ENCODE measurements at places on chromosomes 6 and 20.
A peak's percentile ranks its signal among the peaks of the same experiment; 100 is the strongest.

DNA sequence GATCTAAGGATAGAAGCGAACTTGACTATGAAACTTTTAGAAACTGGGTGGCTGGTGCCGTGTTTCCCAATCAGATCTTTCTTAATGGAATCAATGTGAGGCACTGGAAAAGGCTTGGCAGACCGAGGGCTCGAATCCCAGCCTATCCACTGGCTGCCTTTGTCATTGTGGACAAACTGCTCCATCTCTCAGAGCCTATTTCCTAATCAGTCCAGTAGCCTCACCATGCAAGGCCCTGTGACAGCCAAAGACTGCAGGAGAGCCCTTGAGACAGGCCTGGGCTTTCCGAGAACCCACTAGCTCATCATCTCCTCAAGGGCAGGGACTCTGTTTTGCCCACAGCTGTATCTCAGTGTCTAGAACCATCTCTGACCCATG is 43.4 kb downstream of the SPDEF start:
- no peak for DNase-seq

DNA sequence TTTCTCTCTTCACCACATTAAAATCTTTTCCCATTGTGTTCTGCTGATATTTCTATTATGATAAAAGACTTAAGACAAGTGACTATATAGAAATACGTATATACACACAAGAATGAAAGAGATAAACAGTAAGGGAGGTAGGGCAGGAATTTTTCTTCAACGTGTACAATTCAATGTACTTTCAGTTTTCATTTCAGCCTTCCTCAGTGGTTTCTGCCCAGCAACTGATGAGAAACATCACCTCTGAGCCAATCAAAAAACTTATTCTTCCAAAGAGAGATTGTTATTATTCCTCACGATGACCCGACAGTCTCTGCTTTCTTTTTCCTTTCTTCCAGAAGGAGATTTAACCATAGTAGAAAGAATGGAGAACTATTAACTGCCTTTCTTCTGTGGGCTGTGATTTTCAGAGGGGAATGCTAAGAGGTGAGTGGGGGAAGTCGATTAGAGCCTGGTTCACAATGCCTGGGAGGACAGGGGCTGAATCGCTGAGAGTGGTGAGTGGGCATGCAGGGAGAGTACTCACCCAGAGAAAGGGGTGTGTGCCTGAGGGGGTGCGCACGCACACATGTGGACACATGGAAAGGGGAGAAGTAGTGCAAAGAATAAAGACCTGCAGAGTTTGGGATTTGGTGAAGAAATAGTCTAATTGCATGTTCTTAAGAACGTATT is at the start of gene BTN3A1:
Gene BTN3A1, plus strand, starts transcription at position 289 of the 672 bp plus-strand sequence. CDS start 3,289 bp downstream, outside the sequence.
- peak; percentile 40 for DNase-seq

DNA sequence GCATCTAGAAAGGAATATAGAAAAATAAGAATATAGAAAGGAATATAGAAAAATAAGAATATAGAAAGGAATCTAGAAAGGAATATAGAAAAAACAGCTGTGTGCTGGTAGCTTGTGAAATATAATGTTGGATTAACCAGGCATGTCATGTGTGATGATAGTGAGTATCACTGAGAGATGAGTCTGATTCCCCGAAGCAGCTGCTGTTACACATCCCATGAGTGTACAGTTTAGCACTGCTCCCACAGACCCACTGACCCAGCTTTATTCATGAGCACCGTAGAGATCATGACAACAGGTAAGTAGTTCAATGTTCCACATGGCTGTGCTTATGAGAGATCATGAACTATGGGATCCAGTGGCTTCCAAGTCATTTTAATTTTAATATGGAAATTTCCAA is 64.8 kb downstream of the SLC22A3 start:
- DNase-seq = no peak

DNA sequence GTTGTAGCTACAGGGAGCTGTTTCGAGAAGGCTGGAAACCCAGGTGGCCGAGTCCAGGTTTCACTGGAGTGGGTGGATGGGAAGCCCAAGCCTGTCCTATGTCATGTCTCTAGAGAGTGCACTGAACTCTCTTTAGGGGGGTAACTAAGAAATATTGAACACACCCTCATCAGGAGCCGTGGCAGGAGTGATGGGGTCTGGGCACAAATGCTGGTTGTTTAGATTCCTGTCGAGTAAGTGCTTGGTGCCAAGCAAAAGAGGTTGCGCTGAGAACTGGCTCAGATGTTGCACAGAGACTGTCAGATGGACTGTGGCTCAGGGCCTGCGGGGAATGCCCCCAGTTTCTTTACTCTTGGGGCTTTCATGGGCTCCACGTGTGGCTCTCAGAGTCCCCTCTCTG is 7.3 kb upstream of the FAM209A start:
- DNase-seq = no peak

- DNase-seq = no peak
Observed at GRCh38 chr20:57869951-57870315, 160.1 kb upstream of the PMEPA1 start.

DNA sequence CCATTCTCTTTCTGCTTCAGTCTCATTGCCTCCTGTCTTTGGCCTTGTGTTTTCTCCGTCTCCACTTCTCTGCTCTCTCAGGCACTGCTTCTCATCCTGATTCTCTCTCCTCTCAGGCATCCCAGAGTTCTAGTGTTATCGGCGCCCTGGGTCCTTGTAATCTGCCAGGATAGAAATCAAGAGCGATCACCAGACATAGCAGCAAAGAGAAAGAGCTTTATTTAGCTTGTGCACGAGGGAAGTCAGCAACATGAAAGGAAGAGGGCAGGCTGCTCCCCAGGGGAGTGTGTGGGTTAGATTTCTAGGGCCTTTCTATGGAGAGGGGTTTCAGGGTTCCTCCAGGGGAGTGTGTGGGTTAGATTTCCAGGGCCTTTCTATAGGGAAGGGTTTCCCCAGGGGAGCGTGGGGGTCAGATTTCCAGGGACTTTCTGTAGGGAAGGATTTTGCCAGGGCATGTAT is 32.5 kb downstream of the SUN5 start:
- DNase-seq = no peak

- no peak for DNase-seq
Observed at GRCh38 chr20:49727478-49727877, 13.8 kb upstream of the B4GALT5 start.

DNA sequence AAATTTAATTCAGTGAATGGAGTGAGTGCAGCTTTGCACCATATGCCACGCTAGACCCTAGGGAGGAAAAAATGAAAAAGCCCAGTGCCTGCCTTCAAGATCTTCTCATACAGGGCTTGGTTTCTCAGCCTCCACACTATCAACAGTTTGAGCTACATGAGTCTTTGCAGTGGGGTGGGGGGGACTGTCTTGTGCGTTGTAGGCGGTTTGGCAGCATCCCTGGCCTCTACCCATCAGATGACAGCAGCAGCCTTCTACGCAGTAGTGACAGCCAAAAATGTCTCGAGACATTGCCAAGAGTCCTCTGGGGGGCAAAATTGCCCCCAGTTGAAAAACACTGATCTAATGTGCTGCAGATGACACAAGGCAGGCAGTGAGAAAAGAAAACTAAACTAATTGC is 6.2 kb downstream of the CDH22 start:
- no peak for DNase-seq

DNA sequence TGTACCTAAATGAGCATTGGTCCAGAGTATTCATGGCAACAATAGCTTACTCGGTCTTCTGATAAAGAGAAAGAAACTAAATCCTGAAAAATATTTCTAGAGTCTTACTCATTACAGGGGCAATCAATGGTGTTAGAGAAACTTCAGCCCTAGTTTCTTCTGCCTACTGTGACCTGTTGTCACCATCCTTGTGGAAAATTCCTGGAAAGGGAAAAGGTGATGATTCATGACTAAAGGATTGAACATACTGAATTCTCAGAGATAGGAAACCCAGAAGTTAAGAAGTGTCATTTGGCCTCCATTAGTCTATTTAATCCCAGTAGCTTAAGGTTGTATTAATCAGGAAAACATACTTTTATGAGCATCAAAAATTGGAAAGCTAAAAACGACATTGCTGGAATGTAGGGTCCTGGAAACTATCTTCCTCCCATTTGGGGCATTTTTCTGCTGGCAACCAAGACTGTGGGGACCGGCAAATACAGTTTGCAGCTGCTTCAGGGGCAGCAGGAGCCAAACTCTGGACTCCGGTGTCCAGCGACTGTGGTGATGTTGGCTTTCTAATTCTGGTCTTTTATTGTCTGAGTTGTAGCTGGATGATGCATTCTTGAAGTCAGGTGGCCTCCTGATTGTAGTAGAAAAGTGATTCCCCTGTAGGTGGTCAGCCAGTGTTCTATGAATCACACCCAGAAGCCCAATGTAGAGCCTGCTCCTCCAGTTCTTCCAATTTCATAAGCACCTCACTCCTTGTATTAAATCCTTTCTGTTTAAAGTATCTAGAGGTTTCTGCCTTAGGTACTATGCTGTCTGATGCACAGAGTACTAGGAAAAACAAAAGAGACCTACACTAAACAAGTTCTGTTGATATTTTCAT is 67.6 kb downstream of the LCA5 start:
- no peak for DNase-seq

GRCh38 chr20:57677584-57677982 is 32.2 kb downstream of the PMEPA1 start:
- no peak for DNase-seq

DNA sequence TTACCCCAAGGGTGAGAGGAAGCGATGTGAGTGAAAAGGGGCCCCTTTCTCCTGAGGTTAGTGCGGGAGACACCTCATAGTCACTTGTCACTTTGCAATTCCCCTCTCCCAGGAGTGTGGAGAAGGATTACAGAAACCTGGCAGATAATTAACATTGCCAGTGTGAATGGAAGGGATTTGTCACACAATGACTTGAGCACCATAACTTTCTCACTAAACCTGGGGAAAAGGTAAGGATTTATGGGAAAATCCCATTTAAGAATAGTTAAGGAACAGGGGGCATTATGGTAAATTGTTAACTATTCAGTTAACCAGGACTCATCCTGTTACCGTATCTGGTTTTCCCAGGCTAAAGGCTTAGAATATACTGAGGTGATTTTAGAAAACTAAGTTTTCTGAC is 219.5 kb upstream of the JAG1 start:
- DNase-seq = no peak

DNA sequence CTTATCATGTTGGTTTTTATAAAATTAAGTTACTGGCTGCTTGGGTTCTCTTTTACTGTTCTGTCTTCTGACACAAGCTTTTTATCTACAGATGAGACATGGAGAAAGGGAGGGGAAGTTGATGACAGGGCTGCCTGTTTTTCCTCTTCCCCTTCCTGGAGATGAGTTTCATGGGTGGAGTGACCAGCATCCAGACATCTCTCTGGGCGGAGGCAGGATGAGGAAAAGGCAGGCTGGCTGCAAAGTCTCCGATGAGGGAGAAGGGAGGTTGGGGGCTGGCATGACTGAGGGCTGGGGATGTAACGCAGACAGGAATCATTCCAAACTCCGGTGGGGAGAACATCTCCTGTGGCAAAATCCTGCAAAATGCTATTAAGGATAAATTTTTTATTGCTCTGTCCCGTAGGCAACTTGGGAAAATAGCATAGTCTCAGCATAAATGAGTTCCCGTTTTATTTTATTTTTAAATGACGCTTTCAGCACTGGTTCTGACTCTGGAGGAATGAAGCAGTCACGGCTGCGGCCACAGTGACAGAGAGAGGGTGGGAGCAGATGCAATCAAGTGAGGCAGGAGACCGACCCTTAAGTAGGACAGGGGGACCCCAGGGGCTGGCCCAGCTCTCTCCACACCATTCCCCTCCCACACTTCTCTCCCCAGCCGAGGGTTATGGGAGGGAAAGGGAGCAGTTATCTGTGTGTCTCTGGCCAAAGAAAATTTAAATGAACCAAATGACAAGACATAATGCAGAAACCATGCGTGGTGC is 108.8 kb upstream of the PMEPA1 start:
- DNase-seq = no peak

GRCh38 chr6:53524455-53524815 is 20.5 kb downstream of the GCLC start:
- DNase-seq = no peak

DNA sequence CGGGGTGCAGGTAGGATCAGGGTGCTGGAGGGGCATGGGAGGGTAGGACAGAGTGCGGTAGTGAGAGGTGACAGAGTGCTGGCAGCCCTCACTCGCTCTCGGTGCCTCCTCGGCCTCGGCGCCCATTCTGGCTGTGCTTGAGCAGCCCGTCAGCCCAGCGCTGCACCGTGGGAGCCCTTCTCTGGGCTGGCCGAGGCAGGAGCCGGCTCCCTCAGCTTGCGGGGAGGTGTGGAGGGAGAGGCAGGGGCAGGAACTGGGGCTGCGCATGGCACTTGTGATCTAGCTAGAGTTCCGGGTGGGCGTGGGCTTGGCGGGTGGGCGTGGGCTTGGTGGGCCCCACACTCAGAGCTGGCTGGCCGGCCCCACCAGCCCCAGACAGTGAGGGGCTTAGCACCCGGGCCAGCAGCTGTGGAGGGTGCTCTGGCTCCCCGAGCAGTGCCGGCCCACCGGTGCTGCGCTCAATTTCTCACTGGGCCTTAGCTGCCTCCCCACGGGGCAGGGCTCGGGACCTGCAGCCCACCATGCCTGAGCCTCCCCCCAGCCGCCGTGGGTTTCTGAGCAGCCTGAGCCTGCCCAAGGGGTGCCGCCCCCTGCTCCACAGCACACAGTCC is 112.8 kb upstream of the DUSP22 start:
- DNase-seq = no peak

GRCh38 chr6:63527658-63528514 is 44.4 kb upstream of the LOC128125822 start:
- no peak for DNase-seq

- no peak for DNase-seq
Observed at GRCh38 chr6:113317442-113317841, 539.7 kb upstream of the MARCKS start.

GRCh38 chr6:125149256-125150144 is 4.1 kb upstream of the TPD52L1 start:
- no peak for DNase-seq

DNA sequence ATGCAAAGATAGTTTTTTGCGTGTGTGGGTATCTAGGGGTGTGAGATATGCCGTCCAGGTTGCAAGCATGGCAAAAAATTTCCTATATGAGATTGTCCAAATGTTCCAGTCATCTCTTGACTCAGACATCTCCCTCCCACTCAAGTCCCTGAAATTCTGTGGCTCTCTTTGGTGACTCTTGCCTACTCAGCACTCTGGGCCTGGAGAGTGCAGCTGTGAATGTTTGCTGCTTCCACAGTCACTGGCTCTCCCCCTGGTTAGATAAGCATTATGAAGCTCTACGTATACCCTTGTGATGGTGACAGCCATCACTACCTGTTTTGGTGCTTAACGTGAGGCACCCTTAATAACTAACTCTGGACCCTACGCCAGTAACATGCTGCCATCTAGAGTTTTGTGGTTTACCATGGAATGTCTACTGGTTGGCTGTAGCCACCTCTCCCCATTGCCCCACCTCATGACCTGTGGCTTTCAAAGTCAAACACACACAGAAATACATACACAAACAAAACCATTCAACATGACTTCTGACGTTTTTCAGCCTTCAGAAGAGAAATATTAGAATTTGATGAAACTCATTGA is 621.9 kb upstream of the CITED2 start:
- DNase-seq = no peak

GRCh38 chr6:128290221-128290620 is 230.2 kb downstream of the PTPRK start:
- no peak for DNase-seq

- DNase-seq = no peak
Observed at GRCh38 chr20:54308804-54309203, 100.9 kb downstream of the PFDN4 start.
